Suppressor macrophage treated with lipopolysaccharide for 1 hour (primary cell): ENCODE measurements at places on chromosomes 13 and 19.

- DNase-seq = no peak
These were observed 14.2 kb downstream of the EGLN2 start for GRCh38 chr19:40813182-40813581.

- DNase-seq = no peak
These were observed 8.4 kb downstream of the PLEKHF1 start for GRCh38 chr19:29673451-29674371.

DNA sequence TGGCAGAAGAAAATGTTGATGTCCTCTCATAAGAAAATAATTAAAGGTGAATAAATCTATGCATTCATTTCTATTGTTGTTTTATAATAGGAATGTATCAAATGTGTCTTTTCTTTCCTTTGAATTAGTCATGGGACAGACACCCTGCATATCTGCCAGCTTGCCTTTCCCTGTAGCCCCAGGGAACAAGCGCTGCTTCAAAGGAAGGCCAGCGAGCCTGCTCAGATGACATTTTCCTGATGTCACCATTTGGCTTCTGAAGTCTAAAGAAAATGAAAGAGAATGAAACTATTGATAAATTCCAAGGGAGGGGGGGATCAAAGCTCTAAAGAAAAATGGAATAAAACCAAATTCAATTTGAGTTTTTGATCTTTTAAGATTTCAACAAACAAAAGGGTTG, 574.8 kb downstream of the IRS2 start:
- no peak for DNase-seq

DNA sequence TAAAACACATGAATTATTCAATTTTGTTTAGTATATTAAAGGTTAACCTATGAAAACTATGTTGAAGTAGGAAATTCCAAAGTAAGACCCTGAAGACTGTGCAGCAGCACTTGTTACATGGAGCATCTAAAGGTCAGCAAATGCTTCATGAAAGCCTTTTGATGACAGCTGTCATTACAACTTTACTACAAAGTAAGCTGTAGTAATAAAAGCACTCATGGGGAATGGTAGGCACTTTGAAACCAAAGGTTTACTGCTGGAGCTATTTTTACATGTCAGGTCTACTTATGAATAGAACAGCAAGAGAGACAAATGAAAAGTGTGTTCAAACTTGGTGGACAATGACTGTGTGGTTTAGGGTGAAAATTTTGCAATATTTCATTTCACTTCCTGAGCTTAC, 672.5 kb upstream of the PCDH20 start:
- no peak for DNase-seq
